COR-L47 (cell line): ENCODE measurements at places on chromosomes 1 and 21.

- no peak for DNase-seq
Measured at GRCh38 chr1:81225789-81226602, 574.7 kb upstream of the ADGRL2 start.

GRCh38 chr1:66231681-66232463 lies 302.1 kb upstream of the SGIP1 start:
- DNase-seq, result no peak

DNA sequence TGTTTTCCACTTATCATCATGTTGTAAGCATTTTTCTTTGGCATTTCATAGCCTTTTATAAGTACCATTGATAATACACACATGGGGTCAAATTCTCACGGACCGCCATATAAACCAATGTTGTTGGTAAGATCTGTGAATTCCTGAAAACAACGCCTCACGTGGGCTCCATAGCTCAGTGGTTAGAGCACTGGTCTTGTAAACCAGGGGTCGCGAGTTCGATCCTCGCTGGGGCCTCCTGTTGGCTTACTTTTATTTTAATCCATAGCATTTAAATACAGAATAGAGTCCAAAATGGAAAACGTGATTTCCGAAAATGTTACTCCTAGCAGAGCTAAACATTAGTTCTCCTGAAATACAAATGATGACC lies 83.1 kb downstream of the HHIPL2 start:
- peak; percentile 14 for DNase-seq

GRCh38 chr1:36602184-36602583 lies 119.5 kb upstream of the CSF3R start:
- peak; percentile 76 for DNase-seq

GRCh38 chr1:235093696-235094592 lies 34.7 kb downstream of the TOMM20 start:
- peak; percentile 63 for DNase-seq

DNA sequence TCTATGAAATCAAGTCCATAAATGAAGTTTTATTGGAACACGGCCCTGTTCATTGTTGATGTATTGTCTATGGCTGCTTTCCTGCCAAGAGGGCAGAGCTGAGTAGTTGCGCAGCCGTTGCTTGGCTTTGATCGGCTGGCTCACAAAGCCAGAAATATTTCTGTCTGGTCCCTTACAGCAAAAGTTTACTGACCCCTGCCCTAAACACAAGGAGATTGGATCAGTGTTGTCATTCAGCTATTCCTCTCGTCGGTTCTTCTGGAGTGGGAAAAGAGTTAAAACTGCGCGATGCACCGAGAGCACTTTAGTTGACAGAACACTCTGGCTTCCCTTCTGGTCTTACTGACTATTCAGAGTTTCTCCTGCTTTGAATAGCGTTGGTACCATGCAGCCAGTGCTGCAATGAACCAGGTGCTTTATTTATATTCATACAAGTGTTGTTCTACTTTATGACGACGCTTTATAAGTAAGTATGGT lies 868 bp downstream of the ZBTB40 start:
- no peak for DNase-seq

- DNase-seq, result no peak
Measured at GRCh38 chr1:38608202-38608864, 251.2 kb downstream of the RRAGC start.

- no peak for DNase-seq
Measured at GRCh38 chr1:169892927-169893644, 610 bp downstream of the SCYL3 start.

GRCh38 chr1:67619080-67619479 lies 65.9 kb upstream of the GADD45A start:
- DNase-seq, result no peak

DNA sequence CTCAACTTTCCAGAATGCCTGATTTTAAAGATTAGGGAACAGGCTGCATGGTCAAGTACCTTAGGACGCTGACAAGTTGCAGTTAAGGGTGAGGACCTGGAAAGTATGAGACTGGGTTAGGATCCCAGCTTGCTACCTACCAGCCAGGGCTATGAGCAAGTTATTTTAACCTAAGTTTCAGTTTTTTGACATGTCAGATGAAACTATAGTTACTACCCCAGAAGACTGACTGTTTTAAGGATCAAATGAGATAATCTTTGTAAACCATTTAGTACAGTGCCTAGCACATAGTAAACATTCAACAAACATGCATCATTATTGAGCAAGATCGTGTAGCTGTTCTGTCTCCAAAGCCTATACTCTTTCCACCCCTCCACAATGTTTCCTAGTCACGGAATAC lies 14.4 kb downstream of the THEMIS2 start:
- DNase-seq, result no peak

DNA sequence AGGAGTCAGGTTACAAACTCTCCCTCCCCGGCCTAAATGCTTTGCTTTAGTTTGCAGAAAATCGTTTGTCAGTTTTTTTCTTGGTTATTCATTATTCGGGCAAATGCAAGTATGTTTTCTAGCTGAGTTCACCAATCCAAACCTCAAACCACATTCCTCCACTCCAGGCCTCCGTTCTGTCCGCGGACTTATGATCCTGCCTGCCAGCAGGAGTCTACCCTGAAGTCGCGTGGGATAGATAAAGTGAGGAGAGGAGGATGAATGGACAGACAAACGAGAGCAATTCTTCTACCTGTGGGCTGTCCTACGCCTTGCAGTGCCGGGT lies 1.3 kb downstream of the ADAMTS1 start:
- DNase-seq, result no peak

GRCh38 chr1:56063461-56063860 lies 515.9 kb downstream of the PLPP3 start:
- no peak for DNase-seq

DNA sequence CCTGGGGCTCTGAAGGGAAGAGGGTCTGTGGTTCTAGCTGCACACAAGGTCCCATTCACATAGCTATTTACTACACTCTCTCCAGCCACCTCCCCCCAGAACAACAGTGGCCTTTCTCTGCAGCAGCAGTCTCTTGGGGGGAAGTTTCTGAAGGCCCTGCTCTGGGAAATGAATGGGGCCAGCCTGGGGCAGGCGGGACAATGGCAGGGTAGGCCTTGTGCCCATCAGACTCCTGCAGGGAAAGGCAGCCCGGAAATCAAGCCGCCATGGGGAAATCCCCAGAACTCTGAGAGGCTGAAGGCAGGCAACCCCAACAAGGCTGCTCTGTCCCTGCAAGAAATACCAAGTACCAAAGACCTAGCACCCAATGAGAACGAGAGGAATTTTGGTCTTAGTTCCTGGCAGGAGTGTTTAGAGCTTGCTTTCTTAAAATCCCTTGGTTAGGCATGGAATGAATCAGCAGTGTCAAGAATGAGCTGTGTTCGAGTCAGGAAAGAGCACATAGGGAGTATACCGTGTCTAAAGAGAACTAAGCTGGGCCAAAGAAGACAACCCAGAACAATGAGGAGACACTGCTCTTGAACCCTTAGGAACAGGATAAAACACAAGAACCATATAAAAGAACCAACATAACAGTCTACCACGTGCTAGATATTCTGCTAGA lies 11.3 kb downstream of the ARHGEF11 start:
- DNase-seq, result no peak

- DNase-seq, result no peak
Measured at GRCh38 chr21:36926989-36927718, 39.3 kb downstream of the HLCS start.

- DNase-seq, result no peak
Measured at GRCh38 chr1:27596261-27596660, 7.7 kb downstream of the AHDC1 start.

DNA sequence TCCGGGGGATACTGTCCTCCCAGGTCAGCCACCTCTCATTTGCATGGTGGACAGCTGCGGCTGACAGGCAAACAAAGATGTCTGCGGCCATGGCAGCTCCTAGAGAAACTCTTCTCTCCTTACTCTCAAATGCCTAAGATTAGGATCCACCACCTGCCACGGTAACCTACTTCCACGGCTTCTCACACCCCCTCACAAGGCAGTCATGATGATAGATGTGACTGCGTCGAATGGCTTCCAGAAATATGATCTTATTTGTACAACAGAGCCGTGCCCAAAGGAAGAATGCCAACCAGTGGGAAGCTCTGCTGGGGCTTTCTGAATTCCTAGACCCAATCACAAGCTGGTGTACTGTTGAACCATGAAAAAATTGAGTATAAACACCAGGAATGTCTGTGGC lies 73.4 kb downstream of the BACE2 start:
- DNase-seq, result no peak

DNA sequence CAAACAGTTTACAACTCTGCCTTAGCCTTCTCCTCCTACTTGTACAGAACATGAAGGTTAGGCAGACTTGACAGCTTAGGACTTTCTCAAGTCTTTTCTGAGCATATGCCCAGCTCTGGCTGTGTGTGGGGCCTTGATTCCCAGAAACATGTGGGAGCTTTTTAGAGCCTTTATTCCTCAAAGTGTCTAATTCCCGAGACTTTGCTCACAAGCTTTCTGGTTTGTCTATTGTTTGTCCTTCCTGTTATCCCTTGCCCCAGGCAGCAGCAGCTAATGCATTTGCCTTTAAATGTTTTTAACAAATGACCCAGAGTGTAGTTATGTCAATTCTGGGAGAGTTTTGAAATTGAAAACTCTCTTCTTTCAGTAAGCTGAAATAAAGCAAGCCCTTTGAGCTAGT lies 29.2 kb downstream of the ST7L start:
- DNase-seq, result no peak

DNA sequence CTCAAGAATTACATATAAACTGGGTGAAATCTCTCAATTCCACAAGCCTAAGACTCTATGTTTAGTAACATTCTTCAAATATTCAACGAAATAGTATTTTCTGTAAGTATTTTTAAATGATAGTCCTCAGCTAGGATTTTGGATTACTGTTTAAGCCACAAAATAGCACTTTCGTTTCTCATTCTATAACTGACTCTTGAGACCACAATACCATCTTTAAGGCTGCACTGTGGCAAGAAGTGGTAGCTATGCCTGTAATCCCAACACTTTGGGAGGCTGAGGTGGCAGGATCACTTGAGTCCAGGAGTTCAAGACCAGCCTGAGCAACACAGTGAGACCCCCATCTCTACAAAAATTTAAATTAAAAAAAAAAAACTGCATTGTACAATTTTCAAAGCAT lies 126.7 kb downstream of the CDC42BPA start:
- no peak for DNase-seq

DNA sequence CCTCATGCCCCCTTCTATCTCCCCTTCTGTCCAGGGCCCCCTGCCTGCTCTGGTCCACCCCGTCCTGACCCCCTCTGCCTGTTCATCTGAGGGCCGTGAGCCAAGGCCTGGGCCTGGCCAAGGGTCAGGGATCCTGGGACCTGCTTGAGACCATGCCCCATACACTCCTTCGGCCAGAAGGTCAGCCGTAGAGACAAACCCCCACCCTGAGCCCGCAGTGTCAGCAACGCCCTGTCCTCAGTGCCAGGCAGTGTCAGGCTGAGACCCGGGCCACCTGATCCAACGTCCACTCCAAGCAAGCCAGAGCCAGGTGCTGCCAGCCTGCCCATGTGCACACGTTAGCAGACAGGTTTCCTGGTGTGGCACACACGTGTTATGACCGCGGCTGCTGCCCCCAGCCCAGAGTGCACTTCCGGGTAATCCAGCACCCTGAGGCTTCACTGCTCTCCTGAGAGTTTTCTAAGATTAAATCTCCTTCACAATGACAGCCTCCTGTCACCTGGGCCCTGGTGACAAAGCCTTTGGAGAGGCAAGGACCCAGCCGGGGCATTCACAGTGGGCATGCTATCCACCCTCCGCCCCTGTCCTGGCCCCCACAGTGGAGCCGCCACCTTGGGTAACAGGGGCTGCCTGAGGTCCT lies 10.1 kb upstream of the SAMD11 start:
- no peak for DNase-seq

GRCh38 chr1:1162597-1163537 lies 10.8 kb upstream of the TTLL10 start:
- DNase-seq, result peak; percentile 96

DNA sequence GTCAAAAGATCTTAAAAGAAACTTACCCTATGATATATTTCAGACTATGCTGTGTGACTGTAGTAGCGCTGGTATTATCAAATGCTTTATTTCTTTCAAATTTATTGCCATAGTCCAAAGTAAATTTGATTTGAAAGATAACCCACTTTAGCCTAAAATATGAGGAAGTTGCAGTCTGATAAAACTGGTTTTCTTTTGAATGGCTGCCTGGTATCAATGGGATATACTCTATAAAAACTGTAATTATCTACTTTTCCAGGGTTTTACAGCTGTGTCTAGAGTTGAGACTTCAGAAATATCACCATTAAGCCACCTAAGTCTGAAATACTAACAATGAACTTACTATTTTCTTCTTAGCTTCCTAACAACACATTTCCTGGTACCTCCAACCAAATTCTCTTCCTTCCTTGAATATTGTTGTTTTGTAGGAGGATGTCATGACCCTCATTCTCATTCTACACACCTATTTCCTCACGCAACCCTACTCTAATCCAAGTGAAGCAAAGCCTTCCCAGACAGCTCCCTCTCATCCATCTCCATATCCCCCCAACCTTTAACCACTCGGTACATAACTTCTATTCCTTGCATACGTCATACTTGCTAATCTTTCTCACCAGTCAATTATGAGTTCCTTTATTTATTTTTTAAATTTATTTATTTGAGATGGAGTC lies 17.0 kb downstream of the KDM5B start:
- no peak for DNase-seq

- no peak for DNase-seq
Measured at GRCh38 chr1:113207019-113207418, 134.0 kb downstream of the LRIG2 start.

DNA sequence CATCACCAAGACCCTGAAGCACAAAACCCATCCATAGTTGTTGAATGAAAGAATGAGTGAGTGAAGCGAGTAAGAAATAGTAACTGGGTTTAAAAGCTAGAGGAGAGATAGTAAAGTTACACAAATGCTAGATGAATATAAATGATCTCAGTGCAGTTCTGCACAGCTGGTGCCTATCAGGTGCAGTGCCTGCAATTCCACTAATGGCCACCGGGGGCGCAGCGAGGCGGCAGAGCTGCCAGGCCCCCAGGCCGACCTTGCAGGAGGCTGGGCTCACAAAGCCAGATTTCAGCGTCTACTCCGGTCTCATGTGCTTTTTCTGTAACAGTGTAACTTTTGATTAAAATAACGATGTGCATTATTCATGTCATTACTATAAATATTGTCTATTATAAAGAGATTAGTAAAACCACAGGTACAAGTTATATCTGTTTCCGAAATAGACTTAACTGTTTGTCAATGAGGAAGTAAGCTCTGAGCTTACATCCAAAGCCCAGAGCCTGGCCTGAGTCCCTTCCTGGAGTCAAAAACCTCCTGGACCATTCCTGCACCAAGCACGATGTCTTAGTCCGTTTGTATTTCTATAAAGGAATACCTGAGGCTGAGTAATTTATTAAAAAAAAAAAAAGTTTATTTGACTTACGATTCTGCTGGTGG lies 477.6 kb downstream of the NPHP4 start:
- DNase-seq, result peak; percentile 52

DNA sequence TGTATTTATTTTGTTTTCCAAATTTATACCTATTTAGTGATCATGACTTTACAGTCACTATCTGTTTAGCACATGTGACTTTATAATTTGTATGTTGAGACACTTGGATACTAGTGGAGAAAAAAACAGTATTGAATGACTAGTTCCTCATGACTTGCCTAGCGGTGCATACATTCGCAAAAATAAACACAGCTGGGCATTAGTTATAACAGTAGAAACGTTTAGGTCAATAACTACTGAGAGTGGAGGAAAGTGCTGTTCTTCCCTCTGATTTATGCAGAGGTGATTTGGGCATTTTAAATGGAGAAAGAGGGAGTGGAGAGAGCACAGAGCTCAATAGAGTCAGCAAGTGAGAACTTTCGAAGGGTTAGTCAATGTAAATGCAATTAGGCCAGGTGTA lies 1679.0 kb upstream of the B3GALT2 start:
- no peak for DNase-seq

- no peak for DNase-seq
Measured at GRCh38 chr1:57300186-57300585, 123.7 kb downstream of the DAB1 start.
